Activated CD4-positive, alpha-beta T cell treated with anti-CD3 and anti-CD28 coated beads, Interleukin-2, amount 10 ng/mL, durations not matched to agents 7 days and 5 days (primary cell): ENCODE measurements at places on chromosomes 1 and 21. TPM values are rescaled to one million over a fixed set of nuclear protein-coding genes. Genes with fewer than 3 reads are reported as not detected.

CELA3A gene
- total RNA-seq, result not detected

A3GALT2 gene
- total RNA-seq, result not detected

AK4 gene
- total RNA-seq, result 42.6 TPM

TLCD4 gene
- 0.04 TPM for total RNA-seq

HMCN1 gene
- total RNA-seq, result 0.07 TPM

LMX1A gene
- not detected for total RNA-seq

FCRL5 gene
- not detected for total RNA-seq

MATN1 gene
- total RNA-seq, result not detected

TINAGL1 gene
- total RNA-seq, result not detected

NUF2 gene
- 54.2 TPM for total RNA-seq

PFDN2 gene
- 56.0 TPM for total RNA-seq

FAM72B gene
- 25.6 TPM for total RNA-seq

OR10K1 gene
- total RNA-seq, result not detected

AURKAIP1 gene
- total RNA-seq, result 125 TPM

SPATA17 gene
- not detected for total RNA-seq

ANXA9 gene
- 0.10 TPM for total RNA-seq

ANGPTL1 gene
- not detected for total RNA-seq

ZBTB8B gene
- total RNA-seq, result not detected

KCNK1 gene
- 0.67 TPM for total RNA-seq

PEAR1 gene
- total RNA-seq, result 0.07 TPM

MYOG gene
- not detected for total RNA-seq

NBPF11 gene
- total RNA-seq, result 10.8 TPM

CDC42 gene
- total RNA-seq, result 413 TPM

UBE2G2 gene
- total RNA-seq, result 95.8 TPM

F11R gene
- 15.6 TPM for total RNA-seq

SPATA6 gene
- 0.85 TPM for total RNA-seq

C1orf105 gene
- not detected for total RNA-seq

C1QB gene
- total RNA-seq, result not detected

TESK2 gene
- 2.6 TPM for total RNA-seq

USH2A gene
- total RNA-seq, result not detected

EFNA3 gene
- 2.7 TPM for total RNA-seq

PCAT6 gene
- total RNA-seq, result not detected

TMEM61 gene
- not detected for total RNA-seq

SPRR2A gene
- total RNA-seq, result not detected

KRTAP19-1 gene
- not detected for total RNA-seq

BRINP2 gene
- not detected for total RNA-seq

IVL gene
- not detected for total RNA-seq

ZNF496 gene
- 7.4 TPM for total RNA-seq

L1TD1 gene
- not detected for total RNA-seq

SYT6 gene
- total RNA-seq, result not detected

ZNF593OS gene
- not detected for total RNA-seq

B4GALT2 gene
- 8.0 TPM for total RNA-seq

MORN1 gene
- total RNA-seq, result 8.1 TPM

SDC3 gene
- 0.10 TPM for total RNA-seq

TEX38 gene
- not detected for total RNA-seq

LYPD8 gene
- not detected for total RNA-seq

PLEKHG5 gene
- 1.3 TPM for total RNA-seq

ELF3 gene
- 0.56 TPM for total RNA-seq

CLCA4 gene
- not detected for total RNA-seq

PHGDH gene
- total RNA-seq, result 102 TPM

OR14K1 gene
- not detected for total RNA-seq

ASCL5 gene
- total RNA-seq, result not detected

LCE1B gene
- total RNA-seq, result not detected

SPRR4 gene
- not detected for total RNA-seq

FAM167B gene
- total RNA-seq, result 0.58 TPM
